B cell (primary cell): ENCODE measurements at places on chromosomes 16 and 17. TPM values are rescaled to one million over a fixed set of nuclear protein-coding genes. Genes with fewer than 3 reads are reported as not detected.

The CNGB1 gene
- total RNA-seq: not detected in 2 replicates

DNA sequence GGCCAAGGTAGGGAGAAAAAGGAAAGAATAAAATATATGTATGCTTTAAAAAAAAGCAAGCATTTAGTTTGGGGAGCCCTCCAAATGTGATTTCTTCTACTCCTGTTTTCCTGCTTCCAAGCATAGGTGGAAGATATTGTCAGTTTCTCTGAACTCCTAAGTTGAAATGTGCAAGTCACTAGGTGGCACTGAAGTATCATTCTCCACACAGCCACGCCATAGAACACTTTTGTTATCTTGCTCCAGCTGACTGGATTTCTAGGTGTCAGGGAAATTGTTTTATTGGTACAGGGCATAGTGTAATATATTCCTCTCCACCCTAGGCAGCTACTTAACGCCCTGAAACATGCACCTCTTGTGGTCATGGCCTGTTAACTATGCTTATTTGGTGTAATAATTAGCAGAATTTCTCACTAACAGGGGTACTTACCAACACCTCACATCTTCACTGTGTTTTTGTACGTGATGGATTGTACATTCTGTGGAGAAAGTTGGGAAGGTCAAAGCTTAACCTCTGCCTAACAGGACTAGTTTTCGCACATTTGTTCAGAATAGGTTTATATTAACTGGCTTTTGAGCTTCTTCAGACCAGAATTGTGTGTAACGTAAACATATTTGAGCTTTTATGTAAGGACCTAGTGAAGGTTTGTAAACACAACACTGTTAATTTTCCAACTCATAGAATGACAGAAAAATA, 69.3 kb downstream of the FTO start:
- DNase-seq: peak; percentile 40

DNA sequence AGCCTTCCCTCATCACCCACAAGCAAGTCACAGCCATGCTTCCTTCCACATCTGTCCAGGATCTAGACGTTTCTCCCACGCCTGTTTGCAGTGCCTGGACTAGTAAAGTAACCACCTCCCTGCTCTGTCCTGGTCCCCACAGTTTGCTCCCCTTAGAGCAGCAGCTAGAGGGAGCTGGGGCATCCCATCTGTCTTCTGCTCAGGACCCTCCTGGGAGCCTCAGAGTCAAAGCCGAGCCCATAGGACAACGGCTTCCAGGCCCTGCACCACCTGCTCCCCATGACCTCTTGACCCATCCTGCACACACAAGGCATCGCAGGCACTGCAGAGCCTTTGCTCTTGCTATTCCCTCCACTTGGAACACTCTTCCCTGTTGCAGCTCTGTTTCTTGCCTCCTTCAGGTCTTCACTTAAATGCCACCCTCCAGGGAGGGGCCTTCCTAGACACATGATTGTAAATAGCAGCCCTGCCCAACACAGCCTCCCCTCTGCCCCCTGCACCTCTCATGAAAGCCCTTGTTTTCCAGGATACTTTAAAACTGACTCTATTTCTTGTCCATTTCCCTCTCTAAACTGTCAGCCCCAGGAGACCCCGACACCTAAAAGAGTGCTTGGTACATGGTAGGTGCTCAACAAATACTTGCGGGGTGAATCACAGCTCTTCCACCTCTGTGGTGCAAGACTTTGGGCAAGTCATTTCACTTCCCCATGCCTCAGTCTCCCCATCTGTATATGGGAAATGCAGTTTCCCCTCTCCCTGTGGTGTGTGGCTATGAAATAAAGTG, 3.1 kb downstream of the NATD1 start:
- no peak for DNase-seq

- DNase-seq: no peak
Measured at GRCh38 chr16:69814561-69814960, 52.4 kb downstream of the WWP2 start.

GRCh38 chr16:54645345-54645744, 285.3 kb upstream of the IRX5 start:
- no peak for DNase-seq

DNA sequence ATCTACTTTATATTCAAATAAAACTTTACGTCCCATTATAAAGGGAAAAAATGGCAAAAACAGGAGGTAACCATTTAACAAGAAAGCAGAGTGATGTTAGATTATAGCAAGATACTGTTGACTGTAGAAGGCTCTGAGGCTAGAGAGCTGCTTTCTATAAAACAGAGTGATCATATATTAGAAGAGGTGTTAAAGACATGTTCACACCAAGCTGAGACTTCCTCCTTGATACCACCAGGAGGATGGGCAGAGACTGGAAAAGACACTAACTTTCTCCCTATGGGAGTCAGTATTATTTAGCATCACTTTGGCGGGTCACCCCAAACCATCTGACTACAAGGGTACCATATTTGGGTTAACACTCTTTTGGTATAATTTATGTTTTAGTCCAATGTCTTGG, 687 bp upstream of the CIITA start:
- DNase-seq: no peak

The TPPP3 gene
- not detected in 2 replicates for total RNA-seq

- no peak for DNase-seq
Measured at GRCh38 chr17:81576621-81577277, 24.6 kb upstream of the FAAP100 start.

- DNase-seq: no peak
Measured at GRCh38 chr16:12682432-12683165, 121.1 kb downstream of the CPPED1 start.

The SULT1A1 gene
- 4.2 and 5.0 TPM in 2 replicates for total RNA-seq

- DNase-seq: no peak
Measured at GRCh38 chr17:10285896-10286295, 86.9 kb downstream of the MYH13 start.

DNA sequence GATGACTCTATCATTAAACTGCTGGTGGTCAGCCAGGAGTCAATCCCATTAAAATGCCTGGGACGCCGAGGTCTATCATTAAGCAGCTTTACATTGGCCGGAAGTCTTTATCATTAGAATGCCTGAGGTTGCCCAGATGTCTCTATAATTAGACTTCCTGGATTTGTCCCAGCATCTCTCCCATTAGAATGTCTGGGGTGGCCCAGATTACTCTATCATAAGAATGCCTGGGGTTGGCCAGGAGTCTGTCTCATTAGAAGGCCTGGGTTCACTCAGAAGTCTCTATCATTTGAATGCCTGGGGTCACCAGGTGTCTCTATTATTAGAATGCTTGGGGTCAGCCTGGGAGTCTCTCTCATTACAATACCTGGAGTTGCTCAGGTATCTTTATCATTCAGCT, 2227.2 kb downstream of the TP53TG3F start:
- DNase-seq: no peak

GRCh38 chr16:82694239-82694874, 67.6 kb downstream of the CDH13 start:
- DNase-seq: no peak

The ALOX12 gene
- not detected in 2 replicates for total RNA-seq

The SLC16A6 gene
- total RNA-seq: 3.8 and 4.5 TPM in 2 replicates

- no peak for DNase-seq
Measured at GRCh38 chr17:81285894-81286293, 9.2 kb downstream of the SLC38A10 start.

DNA sequence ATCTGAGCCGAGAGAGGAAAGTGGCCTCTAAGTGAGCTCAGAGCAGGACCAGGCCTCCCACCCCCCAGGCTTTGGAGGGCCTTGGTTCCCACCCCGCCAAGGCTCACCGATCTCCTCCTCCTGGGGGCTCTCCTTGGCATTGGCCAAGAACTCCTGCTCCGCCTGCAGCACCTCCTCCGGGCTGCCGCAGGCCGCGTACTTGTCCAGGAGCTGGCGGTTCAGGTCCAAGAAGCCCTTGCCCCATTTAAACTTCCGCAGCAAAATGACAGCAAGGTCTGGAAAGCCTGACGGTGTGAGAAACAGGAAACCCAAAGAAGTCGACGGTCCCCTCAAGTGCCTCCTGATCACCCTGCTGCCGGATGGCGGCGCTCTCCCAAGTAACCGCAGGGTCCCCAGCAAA, 1.7 kb downstream of the TSR3 start:
- no peak for DNase-seq

DNA sequence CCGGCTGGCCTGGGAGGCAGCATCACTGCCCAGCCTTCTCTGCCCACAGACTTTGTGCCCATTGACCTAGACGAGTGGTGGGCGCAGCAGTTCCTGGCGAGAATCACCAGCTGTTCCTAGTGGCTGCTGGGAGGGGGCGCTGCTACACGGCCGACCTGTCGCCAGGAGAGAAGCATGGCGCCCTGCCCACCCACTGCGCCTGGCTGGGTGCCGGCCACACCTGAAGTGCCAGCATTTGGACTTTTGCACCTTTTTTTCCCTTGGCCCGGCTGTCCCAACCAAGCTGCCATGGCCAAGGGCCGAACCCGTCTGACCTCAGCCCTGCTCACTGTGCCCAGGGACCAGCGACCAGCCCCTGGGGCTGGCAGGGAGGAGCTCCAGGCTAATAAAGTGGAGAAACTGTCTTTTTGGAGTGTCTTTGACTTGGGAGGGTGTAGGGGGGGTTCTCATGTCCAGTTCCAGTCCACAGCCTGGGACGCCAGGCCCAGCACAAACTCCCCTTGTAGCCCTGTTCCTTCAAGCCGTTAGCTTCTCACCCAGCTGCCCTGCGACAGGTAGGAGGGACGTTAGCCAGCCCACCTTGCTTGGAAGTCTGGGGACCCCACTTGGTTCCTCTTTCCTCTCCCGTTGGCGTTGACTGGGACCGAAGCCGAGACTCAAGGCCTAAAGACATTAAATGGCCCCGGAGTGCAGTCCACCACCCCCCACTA, 939 bp upstream of the WDR90 start:
- DNase-seq: peak; percentile 52

- no peak for DNase-seq
Measured at GRCh38 chr16:29029168-29029994, 44.5 kb downstream of the LAT start.

GRCh38 chr16:24396350-24397271, 140.5 kb downstream of the CACNG3 start:
- no peak for DNase-seq

The CMTM2 gene
- not detected in 2 replicates for total RNA-seq

The TVP23A gene
- 2.6 and 3.2 TPM in 2 replicates for total RNA-seq

The PAQR4 gene
- 1.8 and 2.6 TPM in 2 replicates for total RNA-seq
